ENCODE measurements at places on chromosomes 12 and 14. TPM values are rescaled to one million over a fixed set of nuclear protein-coding genes. Genes with fewer than 3 reads are reported as not detected.

The KANSL2 gene
- 40.1 TPM for total RNA-seq

The PPP4R4 gene
- total RNA-seq = not detected

The SLC5A8 gene
- not detected for total RNA-seq

The OTOGL gene
- total RNA-seq = not detected

The CMKLR1 gene
- total RNA-seq = not detected

The MUCL1 gene
- not detected for total RNA-seq

The FOXN4 gene
- not detected for total RNA-seq

The HOXC5 gene
- not detected for total RNA-seq

The GALNT6 gene
- 39.7 TPM for total RNA-seq

The RBM25 gene
- 20.0 TPM for total RNA-seq

The TTC9 gene
- total RNA-seq = not detected

The FAM181A gene
- not detected for total RNA-seq

The OR6C68 gene
- total RNA-seq = not detected

The CNTN1 gene
- under 0.01 TPM for total RNA-seq

The RDH5 gene
- total RNA-seq = 6.3 TPM

The TOMM20L gene
- not detected for total RNA-seq

The KRT5 gene
- not detected for total RNA-seq

The PPM1H gene
- total RNA-seq = not detected

The FIGNL2 gene
- total RNA-seq = not detected

The DNAJC22 gene
- total RNA-seq = 12.7 TPM

The C12orf54 gene
- total RNA-seq = not detected

The GLT1D1 gene
- not detected for total RNA-seq

The ANKLE2 gene
- total RNA-seq = 51.3 TPM

The IAPP gene
- not detected for total RNA-seq

The LGALS3 gene
- total RNA-seq = 301 TPM

The SLC39A9 gene
- 89.7 TPM for total RNA-seq

The SRSF5 gene
- 124 TPM for total RNA-seq

The CCDC196 gene
- total RNA-seq = not detected

The JKAMP gene
- total RNA-seq = 69.5 TPM

The ACOT4 gene
- total RNA-seq = 1.2 TPM

The ACSM4 gene
- total RNA-seq = not detected
